PC-3 (cell line): ENCODE measurements at places on chromosomes 12 and 14.

DNA sequence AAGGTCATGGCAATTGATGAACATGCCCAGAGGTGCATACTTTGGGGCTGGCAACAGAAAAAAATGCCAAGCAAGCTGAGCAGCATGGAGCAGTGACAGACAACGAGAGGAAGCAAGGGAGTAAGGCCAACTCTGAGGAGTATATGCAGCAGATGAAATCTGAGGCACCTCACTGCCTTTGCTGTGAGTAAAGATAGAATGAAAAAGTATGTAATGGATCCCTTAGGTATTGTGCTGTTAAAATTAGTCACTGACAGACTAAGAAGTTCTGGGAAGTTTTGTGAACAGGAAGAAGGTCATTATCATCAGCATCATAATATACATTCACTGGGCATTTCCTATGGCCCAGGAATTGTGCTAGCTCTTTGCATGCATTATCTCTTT lies 269.9 kb downstream of the DUSP6 start:
- peak; percentile 14 for DNase-seq

- DNase-seq = peak; percentile 89
These were observed 82.6 kb upstream of the TRAF3 start for GRCh38 chr14:102694530-102695166.

DNA sequence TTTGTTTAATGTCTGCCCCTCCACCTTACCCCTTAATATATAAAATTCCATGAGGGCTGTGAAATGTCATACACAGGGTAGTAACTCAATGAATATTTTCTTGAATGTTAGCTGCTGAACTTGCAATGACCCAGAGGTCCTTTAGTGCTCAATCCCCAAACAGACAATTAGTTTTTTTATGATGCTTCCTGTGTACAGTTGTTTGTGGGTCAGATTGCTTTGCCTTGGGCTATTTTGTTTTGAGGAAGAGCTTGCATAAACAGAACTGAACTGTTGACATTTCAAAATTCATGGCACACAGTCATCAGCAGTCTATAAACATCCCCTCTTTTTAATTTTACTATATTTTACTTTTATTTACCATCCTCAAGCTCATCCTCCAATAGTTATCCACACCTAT lies 820.5 kb upstream of the SEL1L start:
- DNase-seq = no peak

- DNase-seq = no peak
These were observed 32.1 kb downstream of the MVK start for GRCh38 chr12:109605599-109606228.

- DNase-seq = peak; percentile 29
These were observed 473.4 kb upstream of the LMO3 start for GRCh38 chr12:17079251-17079909.

DNA sequence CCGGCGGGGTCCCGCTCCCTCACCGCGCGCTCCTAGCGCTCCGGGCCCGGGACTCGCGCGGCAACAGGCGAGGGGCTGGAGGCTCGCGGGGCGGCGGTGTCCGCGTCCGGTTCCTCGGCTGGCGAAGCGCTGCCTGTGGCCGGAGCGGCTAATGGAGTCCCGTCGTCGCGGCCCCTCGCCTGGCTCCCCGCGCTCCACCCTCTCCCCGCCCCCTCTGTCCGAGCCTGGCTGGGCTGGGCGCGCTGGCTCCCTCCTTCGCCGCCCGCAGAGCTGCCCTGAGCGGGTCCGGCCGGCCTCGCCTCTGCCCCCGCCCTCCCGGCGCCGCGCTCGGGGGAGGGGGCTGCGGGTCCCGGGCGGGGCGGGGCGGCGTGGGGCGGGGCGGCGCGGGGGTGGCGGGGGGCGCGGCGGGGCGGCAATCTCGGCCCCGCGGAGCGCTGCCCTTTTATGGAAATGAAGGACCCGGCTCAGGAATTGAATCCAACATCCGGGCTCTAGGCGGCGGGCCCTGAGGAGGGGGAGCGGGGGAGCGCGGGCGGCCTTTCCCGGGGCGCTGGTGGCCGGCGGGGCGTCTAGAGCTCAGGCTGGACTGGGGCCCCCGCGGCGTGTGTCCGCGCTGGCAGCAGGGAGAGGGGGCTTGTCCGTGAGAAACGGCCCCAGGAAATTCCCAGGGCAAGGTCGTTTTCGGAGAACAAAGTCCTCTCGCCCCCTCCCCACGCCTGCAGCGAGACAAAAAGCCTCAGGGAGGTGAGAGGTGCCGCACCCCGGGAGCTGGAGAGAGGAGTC lies at the start of gene FERMT2:
Gene FERMT2 (minus strand): TSS at position 153 of the 783 bp plus-strand sequence. CDS start 482 bp downstream, outside the sequence.
- peak; percentile 83 for DNase-seq

GRCh38 chr14:20976291-20976690 lies 13.5 kb upstream of the METTL17 start:
- no peak for DNase-seq

DNA sequence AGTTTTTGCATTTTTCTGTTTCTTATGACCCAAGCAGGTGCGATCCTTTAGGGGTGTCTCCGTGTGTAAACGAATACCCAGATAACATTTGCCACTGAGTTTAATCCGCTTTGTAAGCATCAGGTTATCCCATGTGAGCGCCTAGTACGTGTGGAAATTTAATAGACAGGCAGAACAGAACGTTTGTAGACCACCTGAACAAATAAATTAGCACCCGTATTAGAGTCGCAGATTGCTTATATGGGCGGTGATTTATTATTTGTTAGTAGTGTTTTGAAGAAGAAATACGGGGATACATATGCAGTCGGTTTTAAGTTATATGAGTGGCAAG lies 325 bp downstream of the C12orf60 start:
- DNase-seq = no peak

- no peak for DNase-seq
These were observed 90.9 kb upstream of the PKP2 start for GRCh38 chr12:32987512-32987911.

- DNase-seq = no peak
These were observed 11.4 kb downstream of the TMEM116 start for GRCh38 chr12:112001576-112001975.

DNA sequence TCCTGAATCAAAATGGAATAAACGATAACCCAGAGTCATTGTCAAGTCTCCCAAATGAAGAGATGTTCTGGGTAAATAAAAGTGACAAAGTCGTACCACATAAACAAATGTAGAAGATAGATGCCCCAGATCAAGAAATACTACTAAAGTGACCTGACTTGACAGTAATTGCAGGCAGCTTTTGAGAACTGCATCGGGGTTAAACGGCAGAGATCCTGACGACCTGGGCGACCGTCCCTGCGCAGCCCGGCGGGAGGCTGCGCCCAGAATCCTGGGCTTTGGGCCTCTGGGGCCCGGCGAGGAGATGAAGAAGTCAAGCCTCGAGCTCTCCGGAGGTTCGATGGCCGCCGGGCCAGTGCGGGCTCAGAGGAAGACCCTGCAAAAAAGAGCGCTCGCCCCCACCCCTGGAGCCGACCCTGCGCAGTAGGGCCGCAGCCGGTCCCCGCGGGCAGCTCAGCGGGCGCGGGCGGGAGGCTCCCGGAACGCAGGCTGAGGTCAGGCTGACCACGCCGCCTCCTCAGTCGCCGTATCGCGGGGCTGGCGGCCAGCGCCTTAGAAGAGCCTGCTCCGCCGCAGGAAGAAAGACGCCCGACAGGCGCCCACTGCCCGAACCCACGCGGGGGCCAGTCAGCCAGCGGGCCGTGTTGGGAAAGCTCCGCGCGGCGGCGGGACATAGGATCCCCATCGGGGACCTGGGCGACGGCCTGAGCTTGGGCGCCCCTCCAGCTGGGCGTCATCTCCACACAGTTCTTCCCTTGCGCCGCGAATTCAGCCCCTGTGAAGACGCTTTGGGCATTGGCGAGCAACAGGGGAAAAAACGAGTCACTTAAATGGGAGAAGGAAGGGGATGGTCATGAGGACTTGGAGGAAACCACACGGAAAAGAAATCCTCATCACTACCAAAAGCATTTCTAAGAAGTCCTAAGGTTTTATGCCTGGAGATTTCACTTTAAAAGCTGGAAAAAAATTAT lies 16.0 kb downstream of the NKX2-1 start:
- no peak for DNase-seq

DNA sequence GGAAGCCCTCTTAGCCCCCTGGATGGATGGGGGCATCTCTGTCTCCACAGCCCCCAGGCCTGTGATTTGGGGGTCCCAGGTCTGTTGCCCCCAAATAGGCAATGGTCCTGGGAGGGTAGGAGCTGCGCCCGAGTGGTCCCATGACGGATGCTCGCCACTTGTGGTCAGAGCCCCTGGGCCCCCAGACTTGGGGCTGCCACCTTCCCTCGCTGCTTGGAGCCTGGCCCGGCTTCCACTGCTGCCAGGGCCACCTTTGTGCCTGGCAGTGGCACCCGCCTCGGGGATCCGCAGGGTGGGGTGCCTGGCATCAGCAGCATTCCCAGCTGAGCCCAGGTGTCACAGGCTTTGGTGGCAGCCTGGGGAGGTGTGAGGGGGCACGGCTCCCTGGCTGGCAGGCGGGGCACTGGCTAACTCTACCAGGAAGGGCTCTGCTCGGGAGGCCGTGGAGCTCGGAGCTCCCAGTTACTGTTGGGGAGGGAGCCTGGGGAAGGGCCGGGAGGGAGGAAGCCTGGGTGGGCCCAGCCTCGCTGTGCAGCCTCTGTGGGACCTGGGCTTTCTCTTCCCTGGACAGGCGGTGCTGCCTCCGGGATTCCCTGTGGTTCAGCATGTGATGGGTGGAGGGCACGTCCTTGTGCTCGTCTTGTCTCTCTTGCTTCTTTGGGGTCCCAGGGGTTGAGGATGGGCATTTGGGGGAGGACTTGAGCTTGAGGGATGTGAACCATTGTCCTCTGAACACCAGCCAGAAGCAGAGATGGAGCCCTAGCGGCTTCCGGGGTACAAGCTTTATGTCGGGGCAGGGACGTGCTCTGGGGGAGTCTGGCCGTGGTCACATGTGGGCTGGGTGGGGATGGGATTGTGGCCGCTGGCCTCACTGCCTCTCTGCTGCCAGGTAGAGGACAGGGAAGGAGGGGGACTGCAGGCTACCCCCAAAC lies 5.4 kb downstream of the KIF26A start:
- no peak for DNase-seq

GRCh38 chr12:126083926-126084325 lies 1018.7 kb downstream of the AACS start:
- no peak for DNase-seq

DNA sequence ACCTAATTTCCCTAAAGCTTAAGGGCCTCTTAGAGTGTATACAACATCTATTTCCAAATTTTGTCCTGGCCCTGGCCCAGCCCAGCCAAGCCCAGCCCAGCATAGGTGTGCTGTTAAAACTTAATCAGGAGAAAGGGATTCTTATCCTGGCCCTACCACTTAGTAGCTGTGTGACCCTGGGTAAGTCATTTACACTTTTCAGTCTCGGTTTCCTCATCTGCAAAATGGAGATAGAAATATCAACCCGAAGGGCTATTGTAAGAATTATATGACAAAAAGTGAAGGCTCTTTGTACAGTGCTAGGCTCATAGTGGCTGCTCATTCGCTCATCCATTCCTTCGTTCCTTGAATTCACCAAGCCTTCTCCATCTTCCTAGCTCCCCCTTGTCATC lies 442 bp downstream of the ERG28 start:
- no peak for DNase-seq

- DNase-seq = no peak
These were observed 17.5 kb downstream of the IQSEC3 start for GRCh38 chr12:84056-84455.

- no peak for DNase-seq
These were observed 9.7 kb downstream of the FUT8 start for GRCh38 chr14:65422088-65422834.

- no peak for DNase-seq
These were observed 1.2 kb downstream of the NKX2-1 start for GRCh38 chr14:36518586-36519430.

DNA sequence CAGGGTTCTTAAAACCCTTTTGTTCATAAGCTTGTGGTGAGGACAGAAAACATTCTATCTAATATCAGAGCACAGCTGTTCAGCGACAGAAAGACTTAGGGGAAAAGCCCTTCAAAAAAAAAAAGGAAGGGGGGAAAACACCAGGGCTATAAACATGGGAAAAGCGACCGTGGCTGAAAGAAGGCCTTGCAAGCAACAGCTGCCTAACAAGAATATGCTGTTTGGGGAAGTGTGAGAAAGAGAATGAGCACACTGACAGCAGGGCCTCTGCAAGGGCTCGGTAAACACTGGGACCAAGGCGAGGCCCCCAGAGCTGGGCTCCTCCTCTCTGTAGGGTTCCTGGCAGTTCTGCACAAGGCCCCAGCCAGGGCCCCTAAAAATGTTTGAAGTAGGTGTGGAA lies 27.4 kb upstream of the CCND2 start:
- no peak for DNase-seq

GRCh38 chr12:116210762-116211161 lies 66.7 kb downstream of the MED13L start:
- no peak for DNase-seq

DNA sequence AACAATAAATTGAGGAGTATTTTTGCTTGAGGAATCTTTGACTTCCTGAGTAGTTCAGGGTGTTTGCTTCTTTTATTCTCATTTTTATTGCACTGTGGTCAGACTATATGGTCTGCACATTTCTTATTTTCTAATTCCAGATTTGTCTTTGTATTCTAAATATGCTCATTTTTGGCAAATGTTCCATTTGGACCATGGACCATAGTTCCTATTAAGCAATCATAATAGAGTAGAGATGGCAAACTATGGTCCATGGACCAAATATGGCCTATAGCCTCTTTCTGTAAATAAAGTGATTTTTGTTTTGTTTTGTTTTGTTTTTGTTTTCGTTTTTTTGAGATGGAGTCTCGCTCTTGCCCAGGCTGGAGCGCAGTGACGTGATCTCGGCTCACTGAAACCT lies 2.1 kb downstream of the GPRC5A start:
- no peak for DNase-seq

GRCh38 chr12:27332714-27333402 lies at the start of gene BMAL2:
Gene BMAL2, plus strand, starts transcription at chr12:27332836. Its CDS starts 237 bp downstream, at chr12:27333073.
- peak; percentile 79 for DNase-seq

DNA sequence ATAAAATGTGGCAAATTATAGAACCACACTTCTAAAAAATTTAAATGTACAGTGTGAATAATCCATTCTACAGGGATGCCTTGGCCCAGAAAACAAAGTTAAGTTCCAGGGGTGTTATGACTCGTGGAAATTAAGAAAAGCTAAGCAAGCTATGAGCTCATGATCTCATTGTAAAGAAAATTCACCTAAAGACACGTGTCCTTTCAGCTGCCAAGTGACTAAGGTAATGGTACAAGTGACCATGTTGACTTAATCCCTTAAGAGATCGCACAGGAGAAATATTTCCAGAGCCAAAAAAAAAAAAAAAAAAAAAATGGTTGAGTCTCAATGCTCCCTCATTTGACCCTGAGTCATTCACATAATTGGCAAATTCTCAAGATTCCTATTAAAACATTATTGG lies 51.4 kb upstream of the ANO2 start:
- no peak for DNase-seq

GRCh38 chr12:90978117-90978770 lies 23.3 kb upstream of the CCER1 start:
- peak; percentile 81 for DNase-seq

DNA sequence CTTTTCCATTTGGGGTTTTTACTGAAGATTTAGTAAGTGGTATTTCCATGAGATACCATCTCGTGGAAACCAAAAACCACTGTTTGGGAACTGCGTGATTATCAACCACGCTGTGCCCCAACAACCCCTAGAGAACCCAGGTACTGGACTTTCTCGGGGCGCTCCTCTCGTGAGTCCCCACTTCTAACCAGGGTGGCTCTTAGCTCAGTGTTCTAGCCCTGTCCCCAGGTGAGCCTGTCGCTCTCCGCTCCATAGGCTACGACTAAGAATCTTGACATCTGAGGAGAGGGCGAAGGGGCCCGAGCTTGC lies 686 bp downstream of the MCRS1 start:
- no peak for DNase-seq

- no peak for DNase-seq
These were observed 1430.1 kb upstream of the SEL1L start for GRCh38 chr14:82963756-82964155.

GRCh38 chr14:102503641-102504327 lies 5.8 kb downstream of the ANKRD9 start:
- DNase-seq = peak; percentile 56
